ENCODE measurements at places on chromosomes 13 and 19.

DNA sequence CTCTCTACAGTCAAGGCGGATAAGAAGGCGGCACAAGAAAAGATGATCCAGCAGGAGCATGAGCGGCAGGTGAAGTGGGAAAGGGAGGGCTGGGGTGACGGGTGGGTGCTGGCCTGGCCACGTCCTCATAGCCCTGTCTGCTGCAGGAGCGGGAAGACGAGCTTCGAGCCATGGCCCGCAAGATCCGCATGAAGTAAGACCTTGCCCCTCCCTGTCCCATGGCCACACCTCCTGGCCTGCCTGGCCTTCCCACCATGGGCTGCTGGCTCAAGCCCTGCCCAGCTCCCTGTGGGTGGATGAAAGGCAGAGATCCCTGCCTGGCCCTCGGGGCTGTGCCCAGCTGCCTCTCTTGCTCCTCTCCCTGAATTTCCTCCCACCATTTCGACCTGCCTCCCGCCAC is 7.2 kb downstream of the ZNF296 start:
- DNase-seq = no peak

DNA sequence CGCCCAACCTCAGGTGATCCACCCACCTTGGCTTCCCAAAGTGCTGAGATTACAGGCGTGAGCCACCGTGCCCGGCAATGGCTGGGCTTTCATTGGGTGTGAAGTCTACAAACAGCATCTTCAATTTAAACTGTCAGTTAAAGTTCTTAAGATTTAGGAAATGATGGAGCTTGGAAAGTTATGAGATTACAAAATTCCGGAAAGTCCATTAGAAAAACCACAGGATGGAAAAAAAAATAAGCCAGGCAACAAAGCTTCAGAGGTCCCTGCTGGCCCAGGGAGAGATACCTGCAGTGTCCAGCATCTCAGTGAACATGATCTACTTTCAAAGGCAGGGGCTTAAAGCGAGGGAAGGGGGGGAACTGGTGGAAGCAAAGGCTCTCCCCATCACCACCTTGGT is 4.6 kb upstream of the ZNF587B start:
- DNase-seq = no peak

DNA sequence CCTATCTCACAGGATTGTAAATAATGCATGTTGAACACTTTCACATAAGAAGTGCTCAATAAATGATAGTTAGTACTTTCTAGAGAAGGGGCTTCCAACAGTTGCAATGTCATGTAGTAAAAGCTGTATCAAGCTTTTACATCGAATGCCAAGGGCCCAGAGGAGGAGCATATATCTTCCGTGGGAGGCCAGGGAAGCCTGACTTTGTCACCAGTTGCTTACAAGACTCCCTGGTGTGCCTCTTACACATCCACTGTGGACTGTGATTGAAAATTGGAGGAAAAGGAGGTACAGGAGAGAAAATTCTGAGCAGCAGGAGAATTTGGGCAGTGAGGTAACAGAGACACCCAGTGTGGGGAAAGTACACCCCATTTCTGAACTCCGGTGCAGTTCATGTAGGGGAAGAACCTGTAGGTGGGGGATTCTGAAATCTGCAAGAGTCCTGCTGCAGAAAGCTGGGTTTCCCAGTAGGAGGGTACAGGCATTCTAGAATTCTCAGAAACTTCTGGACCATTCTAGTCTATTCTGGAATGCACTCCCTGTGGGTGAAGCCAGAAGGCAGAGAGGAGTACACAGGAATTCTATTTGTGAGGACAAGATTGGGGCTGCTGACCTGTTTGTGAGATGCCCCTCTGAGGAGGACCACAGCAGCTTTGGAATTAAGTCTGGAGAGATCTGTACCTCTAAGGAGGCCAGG is 54.0 kb downstream of the ALOX5AP start:
- DNase-seq = no peak

GRCh38 chr19:46559203-46559602 is 41.9 kb upstream of the CALM3 start:
- DNase-seq = no peak

DNA sequence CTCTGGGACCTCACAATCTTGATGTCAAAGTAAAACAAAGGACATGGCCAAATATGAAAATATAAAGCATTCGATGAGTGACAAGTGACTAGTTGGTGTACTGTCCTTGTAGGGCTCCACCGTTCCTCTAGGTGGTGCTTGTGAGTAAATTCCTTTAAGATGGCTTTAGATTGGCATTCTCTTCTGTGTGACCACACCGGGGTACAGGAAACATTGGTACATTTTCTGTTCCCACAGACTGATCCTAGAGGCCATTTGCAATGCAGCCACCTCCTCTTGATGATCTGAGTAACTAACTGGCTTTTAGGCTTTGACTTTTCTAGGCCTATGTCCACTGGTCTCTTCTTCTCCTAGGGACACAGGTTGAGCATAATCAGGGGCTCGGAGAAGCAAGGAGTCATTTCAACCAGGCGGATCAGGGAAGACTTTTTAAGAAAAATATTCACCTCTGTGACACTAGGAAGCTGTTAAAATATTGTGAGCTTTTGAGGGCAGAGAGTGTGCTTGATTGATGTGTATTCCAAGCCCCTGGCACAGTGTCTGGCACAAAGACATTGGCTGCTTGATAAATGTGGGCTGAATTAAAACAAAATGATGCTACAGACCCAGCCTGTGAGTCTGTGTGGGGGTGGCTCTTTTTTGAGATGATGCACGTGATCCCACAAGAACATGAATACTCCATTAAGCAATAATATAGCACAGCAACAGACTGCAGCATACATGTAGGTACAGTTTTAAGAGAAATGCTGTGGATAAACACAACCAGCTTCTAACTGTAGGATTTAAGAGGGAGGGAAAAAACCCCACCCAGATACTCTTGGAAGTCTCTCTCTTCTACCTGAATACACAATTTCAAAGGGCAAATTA is 21.0 kb downstream of the EPSTI1 start:
- DNase-seq = peak; percentile 7
